Naive thymus-derived CD4-positive, alpha-beta T cell (primary cell): ENCODE measurements at places on chromosomes 12 and 14.

DNA sequence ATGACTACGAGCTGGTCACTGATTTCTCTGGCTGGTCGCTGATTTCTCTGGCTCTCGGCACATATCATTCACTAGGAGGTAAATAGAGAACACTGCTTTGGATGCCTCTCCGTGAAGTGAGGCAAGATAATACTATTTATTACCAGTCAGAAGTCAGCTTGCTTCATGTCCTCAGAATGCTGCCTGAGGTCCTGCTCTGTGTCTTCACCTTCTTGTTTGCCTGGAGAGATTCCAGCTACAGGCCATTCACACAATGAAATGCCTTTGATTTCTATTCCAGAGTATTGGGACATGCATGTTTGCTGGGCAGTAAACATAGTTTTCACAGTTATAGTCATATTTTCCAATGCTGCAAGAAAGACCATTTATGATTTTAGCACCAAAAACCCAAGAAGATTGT is 106.7 kb downstream of the AEBP2 start:
- H3K4me1 ChIP-seq: no peaks in the 10 kb centered on the region
- DNase-seq: no peak
- no peak overlapping the region for H3K4me3 ChIP-seq
- H3K36me3 ChIP-seq: no peaks in the 10 kb centered on the region
- H3K27ac ChIP-seq: no peak overlapping the region

- no peaks in the 10 kb centered on the region for H3K27me3 ChIP-seq
- no peaks in the 10 kb centered on the region for H3K36me3 ChIP-seq
- H3K4me3 ChIP-seq: no peak overlapping the region
- no peaks in the 10 kb centered on the region for H3K4me1 ChIP-seq
- no peak for DNase-seq
These were observed 31.2 kb upstream of the KLC1 start for GRCh38 chr14:103597623-103598377.

DNA sequence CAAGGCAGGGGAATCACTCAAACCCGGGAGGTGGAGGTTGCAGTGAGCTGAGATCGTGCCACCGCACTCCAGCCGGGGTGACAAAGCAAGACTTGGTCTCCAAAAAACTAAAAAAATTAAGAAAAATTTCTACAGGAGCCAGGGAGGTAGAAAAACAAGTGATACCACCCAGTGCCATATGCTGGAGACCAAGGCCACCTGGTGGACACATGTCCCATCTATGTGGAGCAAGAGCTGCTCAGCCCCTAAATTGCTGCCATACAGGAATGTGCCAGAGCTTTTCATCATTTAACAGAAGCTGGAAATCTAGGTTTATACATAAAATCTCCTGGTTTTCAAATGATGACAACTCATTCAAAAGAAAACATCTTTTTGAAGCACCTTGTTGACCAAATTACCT is 61.4 kb upstream of the ELK3 start:
- no peak overlapping the region for H3K27ac ChIP-seq
- no peak overlapping the region for H3K4me3 ChIP-seq
- H3K4me1 ChIP-seq: no peaks in the 10 kb centered on the region
- no peak for DNase-seq

GRCh38 chr12:101670007-101670671 is 27.3 kb upstream of the CHPT1 start:
- no peaks in the 10 kb centered on the region for H3K36me3 ChIP-seq
- no peaks in the 10 kb centered on the region for H3K27me3 ChIP-seq
- no peak overlapping the region for H3K4me3 ChIP-seq
- H3K4me1 ChIP-seq: peaks cover 4% of the 10 kb centered on the region
- no peak overlapping the region for H3K27ac ChIP-seq

DNA sequence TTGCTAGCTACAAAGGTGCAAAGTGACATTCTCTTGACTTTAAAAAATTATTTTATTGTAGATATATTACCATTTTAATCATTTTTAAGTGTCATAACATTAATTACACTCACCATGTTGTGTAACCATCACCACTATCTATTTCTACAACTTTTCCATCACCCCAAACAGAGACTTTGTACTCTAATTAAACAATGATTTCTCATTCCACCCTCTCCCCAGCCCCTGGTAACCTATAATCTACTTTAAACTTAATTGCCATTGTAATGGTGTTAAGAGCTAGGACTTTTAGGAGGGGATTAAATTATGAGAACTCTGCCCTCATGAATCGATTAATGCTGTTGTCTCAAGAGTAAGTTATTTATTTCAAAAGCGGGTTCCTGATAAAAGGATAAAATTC is 352.9 kb upstream of the SEL1L start:
- H3K36me3 ChIP-seq: no peaks in the 10 kb centered on the region
- no peaks in the 10 kb centered on the region for H3K4me1 ChIP-seq
- no peak for DNase-seq
- H3K27ac ChIP-seq: no peak overlapping the region
- no peaks in the 10 kb centered on the region for H3K27me3 ChIP-seq
- no peak overlapping the region for H3K4me3 ChIP-seq

GRCh38 chr12:64825143-64826021 is 935 bp downstream of the TBC1D30 start:
- no peaks in the 10 kb centered on the region for H3K36me3 ChIP-seq
- H3K4me3 ChIP-seq: peak overlapping the region; percentile 42
- H3K4me1 ChIP-seq: peaks cover 13% of the 10 kb centered on the region
- DNase-seq: no peak

DNA sequence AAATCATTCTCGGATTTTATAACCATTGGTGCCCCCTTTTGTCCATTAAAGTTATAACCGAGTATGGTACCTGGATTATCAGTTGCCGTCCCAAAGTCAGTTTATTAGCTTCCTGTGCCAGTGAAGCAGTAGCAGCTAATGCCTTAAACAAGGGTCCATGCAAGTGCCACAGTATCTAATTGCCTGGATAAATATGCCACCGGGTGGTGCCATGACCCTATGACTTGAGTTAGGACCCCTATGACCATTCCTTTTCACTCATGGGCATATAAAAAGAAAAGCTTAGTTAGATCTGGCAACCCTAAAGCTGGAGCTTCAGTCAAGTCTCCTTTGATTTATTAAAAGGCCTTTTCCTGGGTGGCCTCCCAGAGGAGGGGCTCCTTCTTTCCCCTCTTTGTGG is 1314.6 kb downstream of the TMEM121 start:
- H3K4me1 ChIP-seq: no peaks in the 10 kb centered on the region
- no peak for DNase-seq
- H3K36me3 ChIP-seq: no peaks in the 10 kb centered on the region
- H3K4me3 ChIP-seq: no peak overlapping the region
- H3K27me3 ChIP-seq: no peaks in the 10 kb centered on the region

GRCh38 chr12:5012337-5012736 is 31.3 kb upstream of the KCNA5 start:
- H3K4me3 ChIP-seq: no peak overlapping the region
- DNase-seq: no peak
- no peaks in the 10 kb centered on the region for H3K4me1 ChIP-seq
- H3K36me3 ChIP-seq: no peaks in the 10 kb centered on the region

DNA sequence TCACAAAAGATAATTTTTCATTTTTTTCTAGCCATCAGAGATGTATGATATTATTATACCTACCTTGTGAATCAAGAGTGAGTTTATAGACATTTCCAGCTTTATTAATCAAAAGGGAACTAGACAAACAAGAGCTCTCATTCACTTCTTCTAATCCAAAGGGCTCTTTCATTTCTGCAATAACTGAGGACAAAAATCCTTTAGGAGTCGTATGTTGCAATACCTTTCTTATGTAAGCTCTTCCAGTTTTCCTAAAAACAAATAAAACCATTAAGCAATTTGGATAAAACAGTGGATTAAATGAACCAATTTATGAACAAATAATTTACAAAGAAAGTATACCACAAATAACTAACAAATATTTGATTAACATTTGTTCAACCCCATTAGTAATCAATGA is 107.1 kb downstream of the CATSPERB start:
- no peak for DNase-seq
- no peaks in the 10 kb centered on the region for H3K36me3 ChIP-seq
- no peak overlapping the region for H3K4me3 ChIP-seq
- H3K4me1 ChIP-seq: no peaks in the 10 kb centered on the region
- H3K27ac ChIP-seq: no peak overlapping the region

DNA sequence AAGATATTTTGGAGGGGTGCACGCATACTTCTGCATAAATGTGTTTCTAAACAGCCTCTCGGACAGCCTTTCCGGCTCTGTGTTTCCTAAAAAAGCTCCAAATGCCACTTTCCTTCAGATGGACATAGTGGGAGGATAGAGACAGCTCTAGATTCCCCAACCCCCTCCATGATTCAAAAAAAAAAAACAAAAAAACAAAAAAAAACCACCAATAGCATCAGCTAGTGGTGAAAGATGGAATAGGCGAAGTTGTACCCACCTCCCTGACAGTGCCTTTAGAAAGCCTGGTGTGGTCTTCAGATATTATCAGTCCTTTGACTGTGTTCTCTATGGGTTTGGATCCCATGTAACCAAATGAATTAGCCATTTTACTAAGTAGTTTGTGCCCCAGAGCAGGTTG is 94.1 kb downstream of the PHETA1 start:
- no peak overlapping the region for H3K27ac ChIP-seq
- no peak for DNase-seq
- no peaks in the 10 kb centered on the region for H3K36me3 ChIP-seq
- no peak overlapping the region for H3K4me3 ChIP-seq

- H3K27me3 ChIP-seq: no peaks in the 10 kb centered on the region
- no peak for DNase-seq
- no peak overlapping the region for H3K4me3 ChIP-seq
- H3K4me1 ChIP-seq: no peaks in the 10 kb centered on the region
- H3K36me3 ChIP-seq: no peaks in the 10 kb centered on the region
These were observed 473.6 kb downstream of the RMST start for GRCh38 chr12:97936165-97936564.

GRCh38 chr12:127556231-127556886 is 710.6 kb upstream of the TMEM132C start:
- DNase-seq: no peak
- no peak overlapping the region for H3K27ac ChIP-seq
- no peak overlapping the region for H3K4me3 ChIP-seq
- no peaks in the 10 kb centered on the region for H3K36me3 ChIP-seq
- no peaks in the 10 kb centered on the region for H3K27me3 ChIP-seq

GRCh38 chr12:93789767-93790166 is 112.6 kb downstream of the CRADD start:
- H3K27me3 ChIP-seq: no peaks in the 10 kb centered on the region
- H3K36me3 ChIP-seq: no peaks in the 10 kb centered on the region
- DNase-seq: no peak

DNA sequence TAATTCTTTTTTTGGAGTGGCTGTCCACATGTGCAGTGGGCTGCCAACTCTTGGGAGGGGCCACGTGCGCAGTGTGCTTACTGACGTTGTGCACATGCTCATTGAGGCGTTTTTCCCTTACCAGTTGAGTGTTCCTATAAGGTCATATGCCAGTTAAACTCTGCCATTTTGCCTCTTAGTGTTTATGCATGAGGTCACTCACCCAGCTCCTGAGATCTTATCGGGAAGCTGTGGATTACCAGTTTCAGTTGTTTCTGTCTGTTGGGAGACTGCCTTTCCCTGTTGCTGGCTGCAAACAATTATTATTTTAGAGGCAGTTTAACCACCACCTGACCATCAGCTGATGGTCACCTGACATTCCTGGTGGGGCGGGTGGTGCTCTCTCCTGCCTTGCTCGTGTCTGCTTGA is 16.1 kb upstream of the KIF21A start:
- no peak for DNase-seq
- no peaks in the 10 kb centered on the region for H3K4me1 ChIP-seq
- no peak overlapping the region for H3K27ac ChIP-seq
- no peak overlapping the region for H3K4me3 ChIP-seq

DNA sequence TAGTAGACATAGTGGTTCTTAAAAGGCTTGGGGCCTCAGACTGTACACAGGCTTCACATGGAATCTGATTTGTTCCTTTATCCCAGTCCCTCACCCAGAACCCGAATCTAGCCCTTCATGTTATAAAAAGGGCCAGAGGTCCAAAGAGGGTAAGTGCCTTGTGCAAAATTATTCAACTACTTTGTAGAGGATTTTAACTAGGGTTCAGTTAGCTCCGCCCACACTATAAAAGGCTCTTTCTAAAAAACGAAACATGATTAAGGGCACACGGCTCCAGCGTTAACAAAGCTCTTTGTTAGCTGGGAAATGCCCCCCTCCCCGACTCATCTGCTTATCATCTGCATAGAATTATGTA is 3.2 kb upstream of the SOCS2 start:
- H3K27ac ChIP-seq: peak overlapping the region; percentile 78
- H3K27me3 ChIP-seq: no peaks in the 10 kb centered on the region
- DNase-seq: no peak
